ENCODE measurements at places on chromosomes 2 and 18.

- DNase-seq: no peak
Observed at GRCh38 chr18:48819276-48819675, 131.5 kb downstream of the SMAD7 start.

GRCh38 chr18:12231040-12231882 lies 22.9 kb upstream of the CIDEA start:
- DNase-seq: no peak

- no peak for DNase-seq
Observed at GRCh38 chr2:207337234-207338219, 171.8 kb upstream of the KLF7 start.

DNA sequence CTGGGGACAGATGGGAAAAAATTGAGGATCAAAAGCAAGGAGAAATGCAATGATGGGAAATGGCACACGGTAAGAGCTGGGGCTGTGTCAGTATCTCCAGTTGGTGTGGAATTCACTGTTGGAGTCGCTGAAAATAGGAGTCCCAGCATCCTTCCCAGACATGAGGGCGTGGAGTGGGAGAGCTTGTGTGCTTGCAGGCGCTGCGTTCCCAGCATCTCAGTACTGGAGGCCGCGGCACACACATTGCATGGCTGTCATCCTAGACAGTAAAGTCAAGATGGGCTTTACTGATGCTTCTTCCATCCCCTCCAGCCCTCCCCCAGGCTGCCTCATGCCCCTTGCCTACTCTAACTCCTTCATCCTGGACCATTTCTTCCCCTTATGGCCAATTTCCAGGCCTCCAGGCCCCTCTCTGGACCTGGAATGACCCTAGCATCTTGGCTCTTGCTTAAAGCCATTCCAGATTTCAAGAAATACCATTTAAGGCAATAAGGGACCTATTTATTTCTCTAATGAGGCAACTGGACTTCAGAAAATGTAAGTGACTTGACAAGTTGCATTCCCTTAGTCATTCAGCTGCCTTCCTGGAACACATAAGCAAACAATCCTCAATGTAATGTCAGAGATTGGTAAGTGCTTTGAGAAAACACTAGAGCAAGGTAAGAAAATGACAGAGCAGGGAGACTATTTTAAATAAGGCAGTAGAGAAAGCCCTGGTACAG lies 70.5 kb upstream of the TTC39C start:
- no peak for DNase-seq

- no peak for DNase-seq
Observed at GRCh38 chr2:171512683-171513195, 9.5 kb upstream of the CYBRD1 start.

GRCh38 chr2:26809876-26810577 lies 24.2 kb downstream of the CENPA start:
- DNase-seq: no peak

DNA sequence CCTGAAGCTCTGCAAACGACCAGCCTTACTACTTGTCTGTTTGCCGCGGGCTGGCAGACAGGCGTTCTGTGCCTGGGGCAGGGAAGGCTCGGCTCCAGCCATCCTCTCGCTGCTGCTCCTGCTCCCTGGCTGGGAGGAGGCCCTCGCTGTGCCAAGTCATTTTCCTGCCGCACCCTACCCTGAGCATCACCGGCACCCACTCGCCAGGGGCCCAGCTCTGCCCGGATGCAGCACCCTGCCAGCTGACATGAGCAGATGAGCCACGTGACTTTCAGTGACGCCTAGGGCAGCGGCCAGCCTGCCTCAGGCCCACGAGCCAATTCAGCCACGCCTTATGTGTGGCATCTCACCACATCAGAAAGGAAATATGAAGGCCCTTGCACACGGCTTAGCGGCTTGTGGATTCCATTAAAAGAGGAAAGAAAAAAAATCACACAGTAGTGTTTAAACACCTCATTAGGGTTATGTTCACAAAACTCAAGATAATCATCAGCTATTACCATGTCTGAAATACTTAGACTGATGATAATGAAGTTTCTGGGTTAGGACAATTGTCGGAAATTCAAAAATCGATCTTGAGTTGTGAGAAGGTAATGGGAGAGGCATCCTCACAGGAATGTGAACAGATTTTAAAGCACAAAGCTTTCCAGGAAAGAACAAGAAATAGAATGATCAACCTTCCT lies 250.5 kb downstream of the TWIST2 start:
- DNase-seq: no peak

DNA sequence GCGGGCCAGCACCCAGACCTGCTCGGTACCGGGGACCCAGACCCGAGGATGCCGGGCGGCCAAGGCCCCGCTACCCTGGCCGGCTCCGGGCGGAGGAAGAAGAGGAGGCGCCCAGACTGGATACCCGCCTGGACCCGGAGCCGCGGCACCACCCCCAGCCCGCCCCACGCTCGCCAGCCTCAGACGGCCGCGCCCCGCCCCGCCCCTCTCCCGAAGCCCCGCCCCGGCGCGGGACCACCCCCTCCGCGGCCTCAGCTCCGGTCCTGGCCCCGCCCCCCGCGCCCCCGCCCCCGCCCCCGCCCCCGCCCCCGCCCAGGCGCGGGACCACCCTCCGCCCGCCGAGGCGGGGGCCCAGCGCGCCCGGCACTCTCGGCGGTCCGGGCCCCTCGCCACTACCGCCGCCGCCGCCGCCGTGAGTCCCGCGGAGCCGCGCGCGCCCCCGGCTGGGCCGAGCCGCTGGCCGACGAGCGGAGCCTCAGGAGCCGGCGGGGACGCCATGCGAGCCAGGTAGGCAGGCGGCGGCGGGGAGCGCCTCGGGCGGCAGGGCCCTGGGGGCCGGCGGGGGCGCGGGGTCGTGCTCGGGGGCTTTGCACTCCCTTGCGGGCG lies at the start of gene SH3BP4:
SH3BP4 (plus strand) TSS at position 354 of the 606 bp plus-strand sequence. CDS start 82,986 bp downstream, outside the sequence.
- no peak for DNase-seq

DNA sequence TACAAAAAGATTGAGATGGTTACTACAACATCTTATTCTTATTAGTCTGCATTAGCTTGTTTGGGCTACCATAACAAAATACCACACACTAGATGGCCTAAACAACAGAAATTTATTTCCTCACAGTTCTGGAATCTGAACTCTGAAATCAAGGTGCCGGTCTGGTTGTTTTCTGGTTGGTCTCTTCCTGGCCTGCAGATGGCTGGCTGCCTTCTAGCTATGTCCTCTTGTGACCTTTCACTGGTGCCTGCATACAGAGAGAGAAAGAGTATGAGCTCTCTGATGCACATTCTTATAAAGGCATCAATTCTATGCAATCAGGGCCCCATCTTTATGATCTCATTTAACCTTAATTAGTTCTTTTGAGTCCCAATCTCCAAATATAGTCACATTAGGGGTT lies 696.5 kb downstream of the TDRD15 start:
- no peak for DNase-seq

- no peak for DNase-seq
Observed at GRCh38 chr18:11324956-11325882, 175.8 kb upstream of the PIEZO2 start.

GRCh38 chr2:234060236-234060635 lies 9.7 kb downstream of the SPP2 start:
- no peak for DNase-seq

- no peak for DNase-seq
Observed at GRCh38 chr18:2976218-2977132, 36.5 kb downstream of the LPIN2 start.

DNA sequence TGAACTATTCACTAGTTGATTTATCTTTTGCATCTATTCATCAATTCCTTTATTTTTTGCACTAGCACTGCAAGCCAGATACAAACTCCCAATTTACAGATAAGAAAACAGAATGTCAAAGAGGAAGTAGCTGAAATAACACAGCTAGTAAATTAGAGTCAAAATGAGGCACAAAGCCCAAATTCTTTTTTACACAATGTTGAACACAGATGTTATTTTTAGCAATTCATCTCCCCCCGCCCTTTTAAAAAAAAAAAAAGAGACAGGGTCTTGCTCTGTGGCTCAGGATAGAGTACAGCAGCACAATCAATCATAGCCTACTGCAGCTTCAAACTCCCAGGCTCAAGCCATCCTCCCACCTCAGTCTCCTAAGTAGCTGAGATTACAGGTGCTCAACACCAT lies 127.8 kb downstream of the CCBE1 start:
- DNase-seq: no peak

DNA sequence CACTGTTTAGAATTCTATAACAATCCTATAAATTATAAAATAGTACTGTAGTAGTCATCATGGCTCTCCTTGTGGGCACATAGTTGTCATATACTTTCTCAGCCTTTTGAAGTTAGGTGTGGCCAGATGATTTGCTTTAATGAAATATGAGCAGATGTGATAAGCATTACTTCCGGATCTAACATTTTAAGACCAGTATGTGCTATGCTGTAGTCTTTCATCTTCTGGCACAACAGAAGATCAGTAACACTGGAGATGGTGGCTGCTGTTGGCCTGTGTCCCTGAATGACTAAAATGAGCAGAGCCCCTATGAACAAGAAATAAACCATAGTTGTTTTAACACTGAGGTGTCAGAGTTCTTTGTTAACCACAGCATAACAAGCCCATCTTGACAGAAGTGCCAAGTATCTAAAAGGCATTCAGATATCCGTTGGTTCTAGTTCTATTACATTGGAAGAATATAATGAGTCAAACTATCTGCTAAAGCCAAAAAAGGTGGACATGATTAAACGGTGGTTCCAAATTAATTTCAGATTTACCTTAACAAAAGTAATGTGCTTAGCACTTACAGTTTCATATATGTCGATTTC lies 6.3 kb downstream of the MEX3C start:
- no peak for DNase-seq

DNA sequence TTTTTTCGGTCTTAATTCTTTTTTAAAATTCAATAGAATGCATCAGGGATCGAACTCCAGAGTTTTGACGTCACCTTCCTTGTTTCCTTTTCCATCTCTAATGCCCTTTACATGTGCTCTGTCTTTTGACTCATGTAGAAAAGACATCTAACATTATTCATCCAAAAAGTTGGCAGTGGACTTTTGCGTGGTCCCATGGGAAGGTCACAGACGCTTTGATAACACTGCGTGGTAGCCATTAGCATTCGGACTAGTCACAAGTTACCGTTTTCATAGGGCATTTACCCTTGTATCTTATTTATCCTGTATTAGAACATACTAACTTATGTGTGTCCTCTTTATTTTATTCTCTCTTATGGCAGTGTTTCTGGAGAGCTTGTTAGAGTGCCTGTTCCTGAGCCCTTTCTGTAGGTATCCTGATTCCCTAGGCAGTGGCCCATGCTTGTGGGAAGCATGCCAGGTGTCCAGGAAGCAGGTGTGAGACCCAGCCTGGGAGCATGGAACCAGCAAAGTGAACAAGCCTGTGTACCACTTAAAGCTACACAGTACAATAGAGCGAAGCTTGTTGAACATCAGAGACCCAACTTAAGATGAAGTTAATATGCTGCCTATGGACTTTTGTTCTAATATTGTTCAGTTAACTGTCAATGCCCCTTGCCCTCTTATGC lies 73.6 kb upstream of the RBM44 start:
- DNase-seq: no peak

- no peak for DNase-seq
Observed at GRCh38 chr18:51273437-51273836, 76.0 kb upstream of the MEX3C start.

DNA sequence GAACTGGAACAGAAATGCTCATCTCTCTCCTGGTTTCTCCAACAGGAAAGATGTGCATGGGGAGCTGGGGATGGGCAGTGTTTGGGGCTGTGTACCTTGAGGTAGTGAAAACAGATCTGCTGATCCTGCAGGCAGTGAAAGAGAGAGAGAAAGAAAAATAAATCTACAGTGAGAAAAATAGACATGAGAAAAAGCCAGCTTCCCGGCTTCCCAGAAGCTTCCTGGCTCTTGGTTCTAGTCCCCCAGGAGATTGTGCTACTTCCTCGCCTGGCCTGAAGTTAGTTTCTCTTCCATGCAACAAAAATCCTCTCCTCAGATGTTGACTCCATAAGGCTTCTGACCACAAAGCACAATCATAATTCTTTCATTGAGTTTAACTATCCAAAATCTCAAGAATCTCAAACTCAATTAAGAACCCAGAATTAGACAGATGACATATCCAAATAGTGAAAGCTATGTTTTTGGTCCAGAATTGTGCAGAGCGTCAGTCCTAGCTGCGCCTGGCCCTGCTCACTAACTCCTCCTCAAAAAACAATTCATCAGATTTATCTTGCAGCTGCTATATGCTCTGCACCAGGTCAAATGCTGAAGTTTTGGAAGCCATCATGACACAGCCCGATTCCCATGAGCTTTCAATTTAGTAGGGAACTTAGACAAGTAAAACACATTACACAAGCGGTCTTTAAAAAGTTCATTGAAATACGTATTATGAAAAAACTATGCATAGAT lies 20.1 kb upstream of the NAB1 start:
- DNase-seq: no peak

- DNase-seq: no peak
Observed at GRCh38 chr2:77470096-77470495, 52.1 kb downstream of the LRRTM4 start.

DNA sequence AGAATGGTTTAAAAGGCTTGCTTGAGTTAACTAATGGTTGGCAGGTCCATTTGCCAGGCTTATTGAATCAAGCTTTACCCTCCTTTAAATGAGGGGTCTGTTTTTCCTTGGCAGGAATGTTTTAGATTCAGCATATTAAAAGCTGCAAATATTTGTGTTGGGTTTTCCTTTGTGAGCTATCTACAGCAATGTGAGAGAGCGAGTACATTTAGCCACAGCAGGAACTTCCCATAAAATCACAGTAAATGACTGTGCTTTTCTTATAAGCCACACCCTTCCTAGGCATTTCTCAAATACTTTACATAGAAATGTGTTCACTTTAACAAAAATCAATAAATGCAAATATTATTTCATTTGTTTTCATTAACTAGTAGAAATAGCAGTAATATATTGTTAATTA lies 23.9 kb downstream of the CALCRL start:
- no peak for DNase-seq

- DNase-seq: no peak
Observed at GRCh38 chr2:133589456-133589855, 21.2 kb upstream of the NCKAP5 start.

GRCh38 chr2:27184115-27184514 lies 27.7 kb upstream of the ATRAID start:
- no peak for DNase-seq

DNA sequence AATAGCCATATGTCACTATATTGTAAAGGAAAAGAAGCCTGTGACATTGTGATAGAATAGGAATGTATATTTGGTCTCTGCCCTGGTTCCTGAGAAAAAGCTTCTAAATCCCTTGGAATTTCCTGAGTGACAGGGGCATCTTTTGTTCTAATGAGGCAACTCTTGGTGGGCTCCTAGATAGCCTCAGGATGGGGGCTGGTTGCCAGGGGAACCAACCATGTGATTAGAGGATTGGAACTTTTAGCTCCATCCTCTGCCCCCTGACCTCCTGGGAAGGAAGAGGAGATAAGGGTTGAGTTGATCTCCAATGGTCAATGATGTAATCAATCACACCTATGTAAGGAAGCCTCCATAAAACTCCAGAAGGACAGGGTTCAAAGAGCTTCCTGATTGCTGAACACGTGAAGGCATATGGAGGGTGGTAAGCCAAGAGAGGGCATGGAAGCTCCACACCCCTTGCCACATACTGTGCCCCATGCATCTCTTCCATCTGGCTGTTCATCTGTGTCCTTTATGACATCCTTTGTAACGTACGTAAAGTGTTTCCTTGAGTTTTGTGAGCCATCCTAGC lies 2.9 kb upstream of the ME2 start:
- DNase-seq: no peak
